ENCODE measurements at places on chromosomes 5 and 9.

DNA sequence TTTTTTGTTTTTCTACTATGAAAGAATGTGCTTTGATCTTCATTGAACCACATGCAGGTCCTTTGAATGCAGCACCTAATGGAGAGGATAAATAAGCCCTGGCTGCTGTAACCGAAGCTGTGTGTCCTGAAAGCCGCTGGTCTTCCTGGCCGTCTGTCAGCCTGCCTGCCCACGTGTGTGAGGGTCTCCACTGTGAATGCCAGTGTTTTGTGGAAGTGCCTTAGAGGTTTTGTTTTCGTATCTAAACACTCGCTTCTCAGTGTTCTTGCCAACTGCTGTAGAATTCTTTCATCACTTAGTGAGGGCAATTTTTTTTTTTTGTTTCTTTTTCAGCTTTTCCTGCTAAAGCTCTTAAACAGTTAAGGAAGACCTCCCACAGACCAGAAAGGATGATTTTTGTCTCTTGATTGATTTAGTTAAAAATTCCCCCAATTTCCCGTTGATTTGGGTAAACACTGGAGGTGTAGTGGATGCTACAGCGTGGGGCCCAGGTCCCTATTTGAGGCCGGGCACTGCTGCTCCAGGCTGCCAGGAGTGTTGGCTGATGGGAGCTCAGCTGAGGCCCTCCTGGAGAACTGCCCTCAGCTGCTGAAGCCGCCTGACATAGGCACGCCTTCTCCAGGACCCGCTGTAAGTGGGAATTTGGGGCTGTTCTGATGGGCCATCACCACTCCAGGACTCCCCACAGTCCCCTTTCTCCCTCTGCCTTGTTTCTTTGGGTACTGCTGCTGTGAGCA lies 29.2 kb upstream of the PTCH1 start:
- DNase-seq: no peak

GRCh38 chr5:141657404-141657803 lies 6.2 kb upstream of the FCHSD1 start:
- DNase-seq: no peak

- no peak for DNase-seq
These were observed 13.8 kb downstream of the IL9 start for GRCh38 chr5:135881819-135882218.

GRCh38 chr9:104765138-104765537 lies 1.2 kb downstream of the NIPSNAP3B start:
- DNase-seq: no peak

GRCh38 chr9:133188006-133188842 lies 20.8 kb downstream of the OBP2B start:
- DNase-seq: no peak

GRCh38 chr9:34688329-34689115 lies 2.6 kb downstream of the CCL19 start:
- DNase-seq: no peak

- no peak for DNase-seq
These were observed 46.2 kb upstream of the TUSC1 start for GRCh38 chr9:25724424-25724823.

- DNase-seq: no peak
These were observed 2055.1 kb upstream of the WWC1 start for GRCh38 chr5:166236327-166236726.
